RPMI7951 (cell line): ENCODE measurements at places on chromosomes 7 and 10.

DNA sequence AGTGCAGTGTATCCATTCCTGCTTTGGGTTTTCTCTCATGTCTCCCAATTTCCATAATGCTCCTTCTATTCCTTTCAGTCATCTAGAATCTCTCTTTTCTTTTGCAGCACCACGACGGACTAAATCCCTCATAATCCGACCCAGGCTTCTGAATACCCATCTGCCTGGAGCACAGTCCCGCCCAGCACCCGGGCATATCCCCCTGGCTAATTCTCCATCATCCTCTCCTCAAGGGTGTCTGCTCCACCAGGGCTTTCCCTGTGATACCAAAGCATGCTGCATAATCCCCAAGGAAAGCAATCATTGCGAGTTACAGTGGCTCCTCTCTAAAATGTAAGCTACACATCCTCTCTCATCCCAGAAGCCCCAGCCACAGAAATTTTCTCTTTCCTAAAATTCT lies 321.9 kb downstream of the CCDC3 start:
- DNase-seq, result no peak

DNA sequence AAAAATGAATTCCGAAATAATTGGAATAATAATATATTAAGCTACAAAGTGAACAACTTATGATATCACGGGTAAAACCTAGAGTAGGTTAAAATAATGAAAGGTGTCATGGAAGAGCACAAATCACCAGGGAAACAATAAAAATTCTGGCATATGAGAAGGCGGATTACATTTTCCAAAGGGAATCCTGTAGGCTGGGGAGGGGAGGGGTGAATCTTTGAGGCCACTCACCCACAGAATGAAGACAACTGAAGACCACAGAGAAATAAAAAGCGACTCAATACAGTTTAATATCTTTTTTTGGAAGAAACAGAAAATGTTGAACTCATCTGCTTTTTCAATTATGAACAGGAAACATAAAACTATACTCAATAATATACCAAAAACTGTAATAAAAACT lies 129.4 kb upstream of the HPS1 start:
- DNase-seq, result no peak

GRCh38 chr7:50633414-50633710 lies 68.2 kb upstream of the DDC start:
- peak; percentile 73 for DNase-seq

GRCh38 chr7:30348083-30348560 lies 63.7 kb downstream of the ZNRF2 start:
- DNase-seq, result peak; percentile 95

- no peak for DNase-seq
These were observed 148.4 kb downstream of the PLXDC2 start for GRCh38 chr10:19964625-19965024.

- DNase-seq, result no peak
These were observed 219.2 kb upstream of the KLF14 start for GRCh38 chr7:130953196-130953595.

GRCh38 chr7:151542606-151543130 lies 23.0 kb upstream of the RHEB start:
- no peak for DNase-seq

GRCh38 chr10:8182806-8183205 lies 128.3 kb downstream of the GATA3 start:
- no peak for DNase-seq

DNA sequence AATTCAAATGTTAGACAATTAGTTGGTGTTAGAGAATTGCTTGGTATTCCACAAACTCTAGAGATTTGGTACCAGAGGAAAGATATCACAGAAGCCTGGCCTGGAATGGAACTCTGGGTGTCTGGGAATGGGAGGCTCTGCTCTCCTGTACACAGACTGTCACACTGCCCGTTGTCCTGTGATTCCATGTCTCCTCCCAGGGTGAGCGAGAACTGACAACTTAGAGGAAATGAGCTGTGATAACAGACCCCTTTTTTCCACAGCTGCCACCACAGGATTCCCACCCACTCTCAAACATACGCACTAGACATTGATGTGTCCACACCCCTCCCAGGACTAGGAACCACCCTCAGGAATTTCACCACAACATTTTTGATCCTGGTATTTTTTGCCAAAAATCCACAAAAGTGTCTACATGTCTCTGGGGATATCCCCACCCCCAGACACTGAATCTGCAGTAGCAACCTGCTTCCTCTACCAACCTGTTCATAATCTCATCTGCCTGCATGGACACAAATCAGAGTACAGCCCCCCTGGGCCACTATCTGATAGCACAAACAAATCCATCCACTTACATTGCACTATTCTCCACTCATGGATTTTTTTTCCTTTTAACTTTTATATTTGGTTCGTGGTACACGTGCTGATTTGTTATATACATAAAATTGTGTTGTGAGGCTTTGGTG lies 4.7 kb downstream of the ZNF273 start:
- peak; percentile 14 for DNase-seq

DNA sequence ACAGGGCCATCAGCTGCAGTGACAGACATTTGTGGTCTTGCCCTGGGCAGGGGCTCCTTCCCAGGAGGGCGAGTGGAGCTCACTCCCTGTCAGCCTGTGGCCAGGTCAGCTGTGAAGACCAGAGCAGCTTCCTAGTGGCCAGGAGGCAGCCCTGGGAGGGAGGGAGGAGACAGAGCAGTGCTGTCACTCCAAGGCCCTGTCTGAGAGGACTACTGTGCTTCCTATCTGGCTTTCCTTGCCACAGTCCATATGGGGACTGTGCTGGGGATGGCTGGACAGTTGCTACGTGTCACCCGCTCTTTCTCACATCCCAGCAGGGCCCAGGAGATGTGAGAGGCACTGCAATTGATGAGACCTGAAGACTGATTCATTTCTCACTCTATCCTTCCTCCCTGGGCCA lies 15.2 kb upstream of the ADCYAP1R1 start:
- DNase-seq, result no peak
